ENCODE measurements at places on chromosomes 1 and 21.

DNA sequence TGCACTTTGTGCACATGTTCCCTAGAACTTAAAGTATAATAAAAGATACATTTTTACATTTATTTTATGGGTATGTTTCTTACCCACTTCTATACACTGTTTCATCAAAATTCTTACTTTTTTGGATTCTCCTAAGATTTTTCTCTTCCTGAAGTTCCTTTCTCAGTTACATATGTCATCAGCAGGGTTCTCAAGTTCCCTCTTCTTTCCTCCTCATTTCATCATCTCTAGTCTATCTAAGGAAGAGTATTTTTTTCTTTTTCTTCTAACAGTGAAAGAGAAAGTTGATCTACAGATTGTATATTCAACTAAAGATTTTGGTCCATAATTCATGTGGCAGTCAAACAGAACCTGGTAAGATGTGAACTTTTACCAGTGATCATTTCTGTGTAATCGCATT, 41.2 kb upstream of the CYYR1 start:
- DNase-seq = no peak

GRCh38 chr1:160640359-160641123, 6.3 kb downstream of the SLAMF1 start:
- DNase-seq = no peak

- DNase-seq = no peak
Observed at GRCh38 chr1:64755361-64755760, 10.5 kb downstream of the RAVER2 start.

DNA sequence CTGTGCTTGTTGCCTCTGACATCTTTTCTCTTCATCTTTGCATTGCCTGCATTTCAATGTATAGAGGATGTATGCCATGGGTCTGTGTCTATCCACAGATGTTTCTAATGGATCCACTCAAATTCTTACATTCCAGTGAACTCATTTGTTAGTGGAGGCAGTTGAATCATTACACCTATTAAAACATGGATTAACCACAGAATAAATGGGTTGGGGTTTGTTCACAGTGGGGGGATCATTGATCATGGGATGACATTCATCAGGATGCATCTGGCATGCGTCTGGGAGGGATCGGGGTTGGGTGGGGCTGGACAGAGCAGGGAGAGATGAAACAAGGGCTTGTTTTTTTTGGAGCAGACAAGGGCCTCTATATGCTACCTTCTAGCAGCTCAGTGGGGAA, 182.5 kb downstream of the RHOU start:
- no peak for DNase-seq

DNA sequence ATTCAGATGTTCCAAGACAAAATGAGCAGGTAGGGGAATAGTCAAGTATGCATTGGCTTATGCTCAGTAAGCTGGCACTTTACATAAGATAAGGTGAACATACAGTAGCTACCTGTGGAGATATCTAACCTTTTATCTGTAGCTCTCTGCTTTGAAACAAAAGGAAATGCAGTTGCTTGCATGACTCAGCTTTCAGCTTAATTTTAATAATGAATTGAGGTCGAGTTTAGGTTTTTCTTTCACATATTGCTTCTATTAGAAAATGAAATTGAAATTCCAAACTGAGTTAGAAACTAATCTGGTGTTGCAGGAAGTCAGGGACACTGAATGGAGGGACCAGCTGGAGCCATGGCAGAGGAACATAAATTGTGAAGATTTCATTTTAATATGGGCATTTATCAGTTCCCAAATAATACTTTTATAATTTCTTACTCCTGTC, 8.3 kb downstream of the FRRS1 start:
- no peak for DNase-seq

DNA sequence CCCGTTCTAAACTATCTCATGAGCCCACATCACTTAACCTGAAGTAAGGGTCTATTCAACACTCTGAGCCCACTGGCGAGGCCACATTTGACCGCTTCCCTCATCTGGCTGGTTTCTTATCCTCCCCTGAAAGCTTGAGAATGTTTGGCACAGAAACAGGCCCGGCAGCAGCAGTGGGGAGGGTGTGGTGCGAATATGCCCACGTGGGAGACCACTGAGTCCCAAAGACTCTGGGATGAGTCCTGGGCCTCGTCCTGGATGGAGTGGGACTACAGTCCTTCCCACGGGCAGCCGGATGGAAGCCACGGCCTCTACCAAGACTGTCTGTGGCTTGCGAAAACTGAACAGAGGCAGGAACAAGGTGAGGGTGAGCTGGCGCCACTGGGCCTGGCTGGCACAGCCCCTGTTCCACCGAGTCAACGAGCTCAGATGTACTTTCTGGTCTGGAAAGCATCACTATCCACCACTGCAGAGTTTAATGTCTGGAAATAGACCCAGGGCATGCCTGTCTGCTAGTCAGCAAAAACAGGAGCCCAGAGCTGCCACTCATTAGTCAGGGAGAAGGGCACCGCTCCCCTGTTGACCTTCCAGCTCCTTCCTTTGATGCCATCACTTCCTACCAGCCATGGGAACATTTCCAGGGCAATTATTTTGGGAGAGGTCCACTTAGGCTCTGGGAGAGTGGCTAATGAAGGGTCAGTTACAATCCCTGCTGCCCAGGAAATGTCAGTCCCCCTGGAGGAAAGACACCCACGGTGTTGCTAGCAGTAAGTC, 386.6 kb downstream of the MATN1 start:
- no peak for DNase-seq

- no peak for DNase-seq
Observed at GRCh38 chr21:42218836-42219605, at the start of gene ABCG1. TSS of gene ABCG1 (plus strand) at chr21:42219140. CDS start at chr21:42219263, 123 bp downstream.

DNA sequence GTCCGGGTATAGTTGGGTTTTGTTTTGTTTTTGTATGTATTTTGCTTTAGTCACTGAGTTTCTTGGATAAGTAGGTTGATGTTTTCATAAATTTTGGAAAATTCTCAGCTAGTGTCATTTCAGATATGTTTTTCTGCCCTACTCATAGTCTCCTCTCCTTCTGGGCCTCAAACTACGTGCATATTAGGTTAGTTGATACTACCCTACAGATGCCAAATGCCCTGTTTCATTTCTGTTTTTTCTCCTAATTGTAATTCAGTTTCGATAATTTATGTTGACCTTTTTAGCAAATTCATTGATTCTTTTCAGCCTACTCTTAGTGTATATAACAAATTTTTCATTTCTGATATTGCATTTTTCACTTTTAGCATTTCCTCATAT, 268.6 kb upstream of the RGS18 start:
- no peak for DNase-seq

- no peak for DNase-seq
Observed at GRCh38 chr1:41799723-41800122, 119.0 kb downstream of the HIVEP3 start.

- DNase-seq = no peak
Observed at GRCh38 chr1:150281758-150282557, at the start of gene CIART. TSS of gene CIART (plus strand) at chr1:150282554. CDS start at chr1:150283268, 714 bp downstream.

- no peak for DNase-seq
Observed at GRCh38 chr21:41037936-41038335, 130.0 kb upstream of the BACE2 start.

GRCh38 chr1:218886101-218886871, 287.4 kb upstream of the LYPLAL1 start:
- no peak for DNase-seq

GRCh38 chr1:234897754-234898454, 230.7 kb downstream of the TOMM20 start:
- DNase-seq = no peak

Data from neural crest cell (in vitro differentiated cells).